ENCODE measurements at places on chromosomes 1 and 21. TPM values are rescaled to one million over a fixed set of nuclear protein-coding genes. Genes with fewer than 3 reads are reported as not detected.

DNA sequence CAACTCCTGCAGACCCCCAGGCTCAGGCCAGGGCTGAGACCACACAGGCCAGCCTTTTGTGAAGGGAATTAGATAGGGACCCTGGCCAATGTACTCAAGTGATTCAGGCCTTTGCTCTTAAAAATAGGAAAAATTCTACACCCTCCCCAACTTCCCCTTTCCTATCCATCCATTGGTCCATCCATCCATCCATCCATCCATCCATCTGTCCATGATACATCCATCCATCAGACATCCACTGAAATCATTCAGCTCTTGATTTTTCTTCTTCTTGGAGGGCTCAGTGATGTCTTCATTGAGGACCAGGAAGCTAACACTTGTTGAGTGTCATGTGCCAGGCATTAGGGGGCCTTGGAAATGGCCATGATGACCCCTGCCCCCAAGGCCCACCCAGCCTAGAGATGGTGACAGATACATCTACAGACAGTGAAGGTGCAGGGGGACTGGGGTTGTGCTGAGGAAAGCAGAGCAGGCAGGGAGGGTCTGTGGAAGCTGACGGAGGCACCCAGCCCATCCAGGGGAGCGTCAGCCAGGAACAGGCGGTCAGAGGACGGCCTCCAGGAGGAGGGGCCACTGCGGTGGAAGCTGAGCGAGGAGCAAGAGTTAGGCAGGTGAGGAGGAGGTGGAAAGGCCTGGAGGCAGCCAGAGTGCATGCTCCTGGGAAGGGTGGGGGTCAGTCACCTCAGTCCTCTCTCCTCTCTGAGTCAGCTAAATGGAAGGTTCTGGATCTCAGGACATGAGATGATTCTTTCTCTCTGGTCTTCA lies 81.9 kb downstream of the EPHB2 start:
- DNase-seq = no peak

The ATAD3C gene
- polyA plus RNA-seq = 5.1 TPM

- DNase-seq = no peak
Observed at GRCh38 chr1:41740630-41741239, 178.0 kb downstream of the HIVEP3 start.

The FALEC gene
- 0.52 TPM for polyA plus RNA-seq

The DNM3 gene
- 6.3 TPM for polyA plus RNA-seq

GRCh38 chr1:152252157-152252556 lies 28.2 kb upstream of the HRNR start:
- no peak for DNase-seq

DNA sequence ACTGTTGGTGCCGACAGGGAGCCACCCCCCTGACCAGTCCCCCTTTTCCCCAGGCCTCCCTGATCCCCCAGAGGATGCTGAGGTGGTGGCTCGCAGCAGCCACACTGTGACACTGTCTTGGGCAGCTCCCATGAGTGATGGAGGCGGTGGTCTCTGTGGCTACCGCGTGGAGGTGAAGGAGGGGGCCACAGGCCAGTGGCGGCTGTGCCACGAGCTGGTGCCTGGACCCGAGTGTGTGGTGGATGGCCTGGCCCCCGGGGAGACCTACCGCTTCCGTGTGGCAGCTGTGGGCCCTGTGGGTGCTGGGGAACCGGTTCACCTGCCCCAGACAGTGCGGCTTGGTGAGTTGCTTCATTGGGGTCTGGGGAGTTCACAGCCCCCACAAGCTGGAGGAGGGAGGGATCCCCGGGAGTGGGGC lies 89.2 kb downstream of the TRIM11 start:
- no peak for DNase-seq

DNA sequence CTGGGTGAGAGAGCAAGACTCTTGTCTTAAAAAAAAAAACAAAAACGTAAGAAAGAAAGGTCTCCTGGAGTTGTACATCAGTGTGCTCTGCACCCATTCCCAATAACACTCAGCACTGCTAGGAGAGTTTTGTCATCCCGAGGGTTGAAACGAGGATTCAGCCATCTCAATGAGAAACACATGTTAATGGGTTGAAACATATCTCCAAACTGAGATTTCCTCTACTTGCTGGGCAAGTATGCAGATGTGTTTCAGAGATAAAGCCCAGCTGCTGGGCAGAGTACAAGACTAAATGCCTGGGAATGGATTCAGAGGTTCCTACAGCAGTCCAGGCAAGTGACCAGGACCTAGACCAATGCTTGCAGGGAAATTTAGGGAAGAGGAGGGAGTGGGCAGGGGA lies 2.6 kb upstream of the MFN2 start:
- DNase-seq = no peak

DNA sequence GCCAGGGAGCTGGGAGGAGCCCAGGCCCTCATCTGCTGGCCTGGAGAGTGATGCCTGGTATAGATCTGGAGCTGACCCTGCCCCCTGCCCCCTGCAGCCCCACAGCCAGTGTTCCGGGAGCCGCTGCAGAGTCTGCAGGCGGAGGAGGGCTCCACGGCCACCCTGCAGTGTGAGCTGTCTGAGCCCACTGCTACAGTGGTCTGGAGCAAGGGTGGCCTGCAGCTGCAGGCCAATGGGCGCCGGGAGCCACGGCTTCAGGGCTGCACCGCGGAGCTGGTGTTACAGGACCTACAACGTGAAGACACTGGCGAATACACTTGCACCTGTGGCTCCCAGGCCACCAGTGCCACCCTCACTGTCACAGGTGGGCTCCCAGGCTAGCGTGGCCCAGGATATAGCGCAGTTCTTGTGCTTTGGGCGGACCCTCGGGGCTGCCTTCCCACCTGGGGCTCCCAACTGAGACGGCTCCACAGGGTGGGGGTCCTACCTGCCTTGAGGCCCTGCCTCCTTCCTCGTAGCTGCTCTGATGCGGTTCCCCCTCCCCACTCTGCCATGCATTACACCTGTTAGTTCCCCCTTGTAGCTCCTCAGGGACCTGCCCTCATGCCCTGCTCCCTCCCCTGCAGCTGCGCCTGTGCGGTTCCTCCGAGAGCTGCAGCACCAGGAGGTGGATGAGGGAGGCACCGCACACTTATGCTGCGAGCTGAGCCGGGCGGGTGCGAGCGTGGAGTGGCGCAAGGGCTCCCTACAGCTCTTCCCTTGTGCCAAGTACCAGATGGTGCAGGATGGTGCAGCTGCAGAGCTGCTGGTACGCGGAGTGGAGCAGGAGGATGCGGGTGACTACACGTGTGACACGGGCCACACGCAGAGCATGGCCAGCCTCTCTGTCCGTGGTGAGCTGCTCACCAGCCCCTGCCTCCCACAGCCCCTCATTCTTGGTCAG lies 98.7 kb downstream of the OBSCN start:
- DNase-seq = no peak
